ENCODE measurements at places on chromosomes 2 and 18.

DNA sequence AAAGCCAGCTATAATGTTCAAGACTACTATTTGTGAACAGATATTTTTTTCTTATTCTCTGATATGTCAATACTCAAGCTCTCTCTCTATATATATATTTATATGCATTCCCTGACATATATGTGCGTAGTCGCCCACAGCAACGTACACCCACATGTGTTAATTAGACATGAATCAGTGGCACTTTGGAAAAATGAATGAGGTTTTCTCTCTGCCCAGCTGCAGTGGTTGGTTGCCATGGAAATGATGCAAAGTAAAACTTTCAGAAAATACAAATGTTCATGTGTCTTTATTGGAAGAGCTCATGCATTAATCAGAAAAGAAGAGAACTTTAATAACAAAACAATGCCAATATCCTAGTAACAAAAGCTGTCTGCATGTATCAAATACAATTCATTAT, 34.7 kb downstream of the UNC80 start:
- no peak for DNase-seq

DNA sequence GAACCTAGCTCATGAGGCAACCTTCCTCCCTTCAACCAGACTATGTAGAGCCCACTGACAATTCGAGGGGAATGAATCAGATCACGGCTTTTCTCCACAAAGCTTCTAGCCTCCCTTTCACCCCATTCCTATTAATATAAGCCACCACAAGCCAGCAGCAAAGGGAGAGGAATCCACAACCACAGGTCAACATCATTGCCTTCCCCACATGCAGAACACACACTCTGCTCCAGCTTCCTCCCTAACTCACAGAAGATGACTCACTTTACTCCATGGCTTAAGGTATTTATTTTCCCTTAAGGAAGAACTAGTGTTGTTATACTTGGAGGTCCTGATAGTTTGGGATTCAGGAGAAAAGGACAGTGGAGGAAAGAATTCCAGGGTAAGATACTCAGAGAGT, 272.2 kb downstream of the C1D start:
- no peak for DNase-seq

DNA sequence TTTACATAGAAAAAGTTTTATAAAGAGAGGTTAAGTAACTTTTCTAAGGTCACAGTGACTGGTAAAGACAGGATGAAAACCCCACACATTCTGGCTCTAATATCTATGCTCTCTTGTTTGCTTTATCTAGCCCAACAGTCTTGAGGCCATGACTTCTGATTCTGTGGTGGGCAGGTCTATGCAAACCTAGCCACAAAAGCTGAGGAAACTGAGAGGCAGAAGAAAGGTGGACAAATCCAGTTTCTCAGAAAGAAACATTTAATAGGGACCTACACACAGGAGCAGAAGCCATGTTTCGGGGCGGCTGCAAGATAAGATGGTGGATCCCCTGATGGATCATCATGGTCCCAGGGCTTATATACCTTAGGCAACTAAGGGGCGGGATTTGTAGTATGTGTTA, 21.8 kb downstream of the HSPD1 start:
- DNase-seq: no peak

DNA sequence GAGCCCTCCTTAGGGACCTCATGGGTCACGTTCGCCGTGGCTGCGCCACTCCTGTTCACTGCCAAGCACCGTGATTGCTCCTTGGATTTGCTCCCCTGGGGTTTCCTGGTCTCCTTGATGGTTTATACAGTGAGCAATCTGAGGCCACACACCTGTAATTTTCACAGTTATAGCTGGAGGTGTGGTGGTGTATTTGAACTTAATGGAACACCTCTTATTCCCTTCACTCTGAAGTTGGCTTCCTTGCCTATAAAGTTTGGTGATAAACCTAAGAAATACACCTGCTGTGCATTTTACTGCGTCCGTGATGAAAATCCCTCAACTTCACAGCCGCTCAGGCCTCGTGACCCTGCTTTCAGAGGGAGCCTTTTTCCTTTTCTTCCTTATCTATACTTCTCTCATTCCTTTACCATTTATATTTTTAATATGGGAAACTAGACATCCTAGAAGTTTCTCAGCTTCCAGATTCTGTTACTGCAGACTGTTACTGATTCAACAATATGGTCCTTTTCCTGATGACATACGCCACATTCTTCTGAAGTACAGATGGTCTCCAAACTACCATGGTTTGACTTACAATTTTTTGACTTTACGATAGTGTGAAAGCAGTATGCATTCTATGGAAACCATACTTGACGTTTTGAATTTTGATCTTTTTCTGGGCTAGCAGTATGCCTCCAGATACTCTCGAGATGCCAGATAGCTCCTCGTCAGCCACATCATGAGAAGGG, 8.6 kb downstream of the ATG4B start:
- DNase-seq: no peak

DNA sequence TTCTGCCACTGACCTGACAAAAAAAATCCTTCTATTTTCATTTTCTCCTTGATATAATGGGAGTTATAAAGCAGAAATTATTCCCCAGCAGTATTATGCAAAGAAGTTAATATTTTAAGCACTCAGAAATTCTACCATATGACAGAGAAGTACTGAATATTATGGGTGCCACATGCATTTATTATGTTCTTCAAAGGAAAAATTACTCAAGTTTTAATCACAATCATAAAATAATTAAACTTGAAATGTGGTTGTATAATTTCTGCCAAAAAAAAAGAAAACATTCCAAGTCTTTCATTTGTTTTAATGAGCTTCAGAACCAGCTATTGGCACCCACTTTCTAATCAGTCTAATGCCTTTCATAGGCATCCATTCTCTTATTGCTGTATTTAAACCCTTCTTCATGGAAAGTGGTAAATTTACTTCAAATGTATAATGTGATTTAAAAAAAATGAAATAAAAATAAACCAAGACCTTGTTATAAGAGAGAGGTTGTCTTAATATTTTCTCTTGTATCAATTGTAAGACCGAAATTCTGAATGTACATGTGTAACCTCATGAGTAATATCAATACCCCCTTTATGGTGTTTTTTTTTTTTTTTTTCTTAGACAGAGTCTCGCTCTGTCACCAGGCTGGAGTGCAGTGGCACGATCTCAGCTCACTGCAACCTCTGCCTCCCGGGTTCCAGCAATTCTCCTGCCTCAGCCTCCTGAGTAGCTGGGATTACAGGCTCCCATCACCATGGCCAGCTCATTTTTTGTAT, 302.3 kb downstream of the IRS1 start:
- no peak for DNase-seq

DNA sequence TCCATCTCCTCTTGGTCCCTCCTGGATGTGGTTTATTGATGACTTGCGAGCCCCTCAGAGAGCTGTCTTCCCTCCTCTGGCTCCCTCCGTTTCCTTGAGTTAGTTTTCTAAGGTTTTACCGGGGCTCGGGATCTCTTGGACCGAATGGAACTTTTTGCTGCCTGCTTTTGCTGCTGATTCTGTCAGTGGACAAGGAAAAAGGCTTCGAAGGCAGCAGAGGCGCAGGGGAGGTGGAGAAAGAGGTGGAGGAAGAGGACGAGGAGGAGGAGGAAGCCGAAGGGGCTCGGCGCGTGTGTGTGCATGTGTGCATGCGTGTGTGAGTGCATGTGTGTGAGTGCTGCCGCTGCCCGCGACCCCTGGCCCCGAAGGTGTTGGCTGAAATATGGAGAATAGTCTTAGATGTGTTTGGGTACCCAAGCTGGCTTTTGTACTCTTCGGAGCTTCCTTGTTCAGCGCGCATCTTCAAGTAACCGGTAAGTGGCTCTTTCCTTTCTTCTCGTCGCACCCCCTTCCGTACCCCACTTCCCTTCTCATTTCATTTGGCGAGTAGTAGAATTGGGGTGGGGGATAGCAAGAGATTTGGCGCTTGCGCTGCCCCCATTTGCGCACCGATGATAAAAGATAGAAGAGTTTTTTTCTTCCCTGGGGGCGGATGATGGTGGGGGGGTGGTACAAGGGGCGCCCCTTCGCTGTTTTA, 557 bp downstream of the DCC start:
- DNase-seq: no peak

GRCh38 chr2:240127191-240127750, 8.8 kb downstream of the COPS9 start:
- DNase-seq: no peak

DNA sequence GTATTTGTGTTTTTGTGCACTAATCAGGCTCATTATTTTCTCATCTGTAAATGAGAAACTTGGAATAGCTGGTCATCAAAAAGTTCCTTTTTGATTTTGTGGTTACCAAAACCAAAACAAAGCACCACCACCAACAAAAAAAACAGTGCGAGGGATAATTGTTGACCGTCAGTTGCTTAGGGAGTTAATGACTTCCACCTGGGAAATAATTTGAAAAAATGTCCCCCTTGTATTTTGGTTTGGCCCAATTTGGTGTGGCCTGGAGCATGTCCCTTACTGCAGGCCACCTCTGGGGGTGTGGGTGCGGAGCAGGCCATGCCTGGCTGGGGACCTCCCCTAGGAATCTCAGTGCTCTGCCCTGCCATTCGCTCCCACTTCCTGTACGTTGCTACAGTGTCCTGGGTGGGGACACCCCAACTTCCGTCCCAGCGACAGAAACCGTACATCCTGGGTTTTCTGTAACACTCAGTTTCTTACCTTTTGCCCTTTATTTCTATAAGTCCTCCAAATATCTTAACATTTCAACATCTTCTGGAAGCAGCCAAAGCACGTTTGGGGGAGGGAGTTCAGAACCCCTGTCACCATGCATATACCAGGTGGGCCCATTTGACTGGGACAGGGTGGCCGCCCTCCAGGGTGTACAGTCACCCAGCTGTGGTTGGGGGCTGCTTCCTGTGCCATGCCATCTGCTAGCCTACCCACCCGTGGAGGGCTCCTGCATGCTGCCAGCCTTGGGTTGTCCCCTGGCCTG, 31.3 kb downstream of the NCK2 start:
- DNase-seq: no peak

DNA sequence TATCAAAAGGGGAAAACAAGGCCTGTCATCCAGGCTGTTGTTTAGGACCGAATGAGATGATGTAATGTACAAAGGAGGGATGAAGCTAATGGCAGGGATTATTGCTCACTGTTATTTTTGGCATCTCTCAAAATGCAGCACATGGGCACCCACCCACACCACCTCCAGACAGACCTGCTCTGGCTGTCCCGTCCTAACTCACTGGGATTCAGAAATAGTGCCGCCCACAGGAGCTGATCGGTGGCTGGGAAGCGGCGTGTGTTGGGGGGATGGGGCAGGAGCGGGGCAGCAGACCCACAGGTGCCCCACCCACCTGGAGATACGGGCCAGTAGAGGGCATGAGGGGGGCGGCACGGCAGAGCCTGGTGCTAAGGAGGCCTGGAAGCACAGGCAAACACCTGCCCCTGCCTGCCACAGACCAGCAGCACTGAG, 52.2 kb downstream of the CRACDL start:
- DNase-seq: no peak

- DNase-seq: no peak
Measured at GRCh38 chr18:68507781-68508180, 207.1 kb downstream of the TMX3 start.

DNA sequence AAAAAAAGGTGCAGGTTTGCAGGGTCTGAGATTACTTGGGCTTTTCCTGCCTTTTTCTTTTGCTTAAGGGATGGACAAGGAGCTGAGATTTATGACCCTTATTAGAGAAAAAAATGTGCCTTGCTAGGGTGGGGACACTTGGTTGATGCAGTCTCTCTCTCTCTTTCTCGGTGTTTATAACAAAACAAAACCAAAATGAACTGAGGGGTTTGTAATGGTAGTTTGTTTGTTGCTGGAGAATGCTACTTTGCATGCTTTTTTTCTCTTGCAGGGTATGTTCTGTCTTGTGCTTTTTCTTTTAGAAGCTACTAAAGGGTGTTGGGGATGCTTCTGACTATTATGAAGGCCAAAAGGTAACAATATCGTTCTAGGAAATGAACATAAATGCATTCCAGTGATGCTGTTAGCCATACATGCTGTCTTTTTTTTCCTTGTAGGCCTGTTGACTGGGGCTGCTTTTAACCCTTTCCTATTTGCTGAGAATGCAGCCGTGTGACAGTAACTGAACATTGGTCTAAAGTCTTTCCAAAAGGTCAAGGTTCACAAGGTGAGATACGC, 435 bp downstream of the ZNF532 start:
- DNase-seq: no peak

DNA sequence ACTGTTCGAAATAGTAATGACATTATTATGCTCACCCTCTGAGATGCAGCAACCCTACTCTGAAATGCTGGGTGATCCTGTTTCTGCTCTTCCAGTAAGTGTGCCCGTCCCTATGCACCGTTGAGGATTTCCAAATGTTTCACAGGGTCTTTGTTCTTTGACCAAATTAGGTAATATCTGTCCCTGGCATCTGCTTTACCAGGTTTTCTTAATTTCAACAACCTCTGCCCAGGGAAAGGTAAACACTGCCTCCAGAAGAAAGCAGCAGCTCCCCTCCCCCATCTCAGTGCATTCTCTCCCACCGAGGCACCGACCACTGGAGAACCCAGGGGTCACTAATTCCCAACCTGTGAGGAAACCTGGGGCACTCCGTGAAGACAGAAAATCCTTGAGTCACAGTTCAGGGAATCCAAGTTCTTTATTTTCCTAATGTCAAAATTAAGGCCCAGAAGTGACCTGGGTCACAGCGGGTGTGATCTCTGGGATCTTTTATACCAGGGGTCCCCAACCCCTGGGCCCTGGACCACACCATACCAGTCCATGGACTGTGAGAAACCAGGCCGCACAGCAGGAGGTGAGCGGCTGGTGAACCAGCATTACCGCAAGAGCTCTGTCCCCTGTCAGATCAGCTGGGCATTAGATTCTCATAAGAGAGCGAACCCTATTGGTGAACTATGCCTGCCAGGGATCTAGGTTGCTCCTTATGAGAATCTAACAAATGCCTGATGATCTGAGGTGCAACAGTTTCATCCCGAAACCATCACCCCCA, 1.2 kb upstream of the GRB14 start:
- DNase-seq: no peak

DNA sequence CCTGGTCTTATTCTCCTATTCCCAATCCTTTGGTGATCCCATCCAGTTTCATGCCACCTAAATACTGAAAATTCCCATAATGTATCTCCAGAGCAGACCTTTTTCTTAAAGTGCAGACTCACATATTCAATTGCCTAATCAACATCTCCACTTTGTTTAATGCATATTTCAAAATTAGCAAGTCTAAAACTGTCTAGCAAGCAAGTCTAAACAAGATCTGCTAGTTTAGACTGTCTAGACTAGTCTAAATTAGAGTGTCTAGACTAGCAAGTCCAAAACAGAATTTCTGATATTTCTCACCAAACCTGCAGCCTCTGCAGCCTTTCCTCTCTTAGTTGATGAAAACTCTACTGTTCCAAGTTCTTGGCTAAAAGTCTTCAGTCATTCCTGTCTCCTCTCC, 44.6 kb downstream of the THUMPD2 start:
- no peak for DNase-seq

- DNase-seq: no peak
Measured at GRCh38 chr2:773256-774160, 96.3 kb upstream of the TMEM18 start.

DNA sequence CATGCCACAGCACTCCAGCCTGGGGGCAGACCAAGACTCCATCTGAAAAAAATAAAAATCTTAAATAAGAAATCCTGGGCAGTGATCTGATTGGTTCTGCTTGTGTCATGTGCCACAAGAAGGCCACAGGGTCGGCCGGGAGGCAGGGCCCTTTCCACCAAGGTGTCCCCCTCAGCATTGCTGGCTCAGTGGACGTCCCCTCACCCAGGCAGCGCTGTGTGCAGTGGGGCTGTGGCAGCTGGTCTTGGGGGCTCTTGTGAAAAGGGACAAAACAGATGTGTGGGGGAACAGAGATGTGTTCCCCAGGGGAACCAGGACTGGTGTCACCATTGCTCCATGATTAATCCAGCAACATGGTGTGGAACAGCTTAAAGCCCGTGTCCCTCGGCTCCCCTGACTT, 60.5 kb downstream of the HS6ST1 start:
- DNase-seq: no peak
